ENCODE measurements at places on chromosomes 6 and 20.

GRCh38 chr6:130369831-130370230, 4.0 kb downstream of the TMEM200A start:
- no peak for DNase-seq

DNA sequence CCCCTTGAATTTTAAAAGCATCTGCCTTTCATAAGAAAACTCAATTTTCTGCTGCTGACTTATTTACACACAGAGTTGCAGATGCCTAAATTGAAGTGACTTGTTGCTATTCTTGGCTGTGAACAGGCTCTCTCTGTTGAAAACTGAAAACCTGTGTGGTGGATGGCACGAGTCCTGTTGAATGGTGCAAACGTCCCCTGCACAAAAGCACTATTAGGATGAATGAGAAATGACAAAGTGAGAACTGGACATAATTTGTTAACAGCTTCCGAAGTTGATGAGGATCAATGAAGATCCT, 201.7 kb upstream of the PREP start:
- DNase-seq: no peak

GRCh38 chr20:57761413-57761734, 51.6 kb upstream of the PMEPA1 start:
- DNase-seq: no peak

DNA sequence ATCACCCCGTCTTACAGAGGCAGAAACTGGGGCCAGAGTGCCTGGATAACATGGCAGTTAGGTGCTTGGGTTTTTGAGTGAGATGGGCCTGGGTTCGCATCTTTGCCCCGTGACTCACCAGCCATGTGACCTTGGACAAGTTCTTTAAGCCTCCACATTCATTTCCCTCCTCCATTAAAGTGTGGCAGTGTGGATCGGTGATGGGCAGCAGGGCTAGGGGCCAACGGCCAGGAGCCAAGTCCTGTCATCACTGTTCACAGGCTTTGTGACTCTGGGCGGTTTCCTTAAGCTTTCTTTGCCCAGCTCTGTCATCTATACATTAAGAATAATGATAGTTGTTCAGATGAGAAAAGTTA, 85.5 kb upstream of the PMEPA1 start:
- DNase-seq: no peak

DNA sequence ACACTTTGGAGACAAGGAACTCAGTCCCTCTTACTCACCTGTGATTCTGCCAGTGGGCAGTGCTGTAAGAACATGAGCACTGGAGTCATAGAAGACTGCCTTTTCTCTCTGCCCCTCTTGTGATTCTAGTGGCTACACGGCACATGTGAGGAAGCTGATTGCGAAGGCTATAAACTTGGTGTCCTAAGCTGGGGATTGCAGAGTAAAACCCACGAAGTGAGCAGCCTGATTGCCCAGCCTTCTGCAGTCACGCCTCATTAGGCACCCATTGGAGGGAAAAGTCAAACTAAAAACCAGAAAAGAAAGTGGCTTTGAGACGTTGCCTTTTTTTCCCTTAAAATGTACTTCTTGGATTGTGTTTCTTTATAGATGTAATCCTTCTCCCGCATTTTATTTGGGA, 748.4 kb upstream of the CHD6 start:
- DNase-seq: no peak

- DNase-seq: no peak
Observed at GRCh38 chr6:139801571-139802321, 427.3 kb upstream of the CITED2 start.

DNA sequence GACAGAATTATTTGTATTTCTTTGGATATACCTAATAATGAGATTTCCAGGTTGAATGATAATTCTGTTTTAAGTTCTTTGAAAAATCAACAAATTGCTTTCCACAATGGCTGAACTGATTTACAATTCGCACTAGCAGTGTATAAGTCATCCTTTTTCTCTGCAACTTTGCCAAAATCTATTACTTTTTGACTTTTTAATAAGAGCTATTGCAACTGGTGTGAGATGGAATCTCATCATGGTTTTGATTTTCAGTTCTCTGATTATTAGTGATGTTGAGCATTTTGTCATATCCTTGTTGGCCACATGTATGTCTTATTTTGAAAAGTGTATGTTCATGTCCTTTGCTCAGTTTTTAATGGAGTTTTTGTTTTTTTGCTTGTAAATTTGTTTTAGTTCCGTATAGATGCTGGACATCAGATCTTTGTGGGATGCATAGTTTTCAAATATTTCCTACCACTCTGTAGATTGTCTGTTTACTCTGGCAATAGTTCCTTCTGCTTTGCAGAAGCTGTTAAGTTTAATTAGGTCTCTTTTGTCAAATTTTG, 409.8 kb upstream of the CITED2 start:
- no peak for DNase-seq

GRCh38 chr6:88561034-88561953, 395.1 kb upstream of the CNR1 start:
- no peak for DNase-seq

GRCh38 chr6:72287801-72288200, 334.1 kb upstream of the KCNQ5 start:
- no peak for DNase-seq
